ENCODE measurements at places on chromosomes 1 and 21. TPM values are rescaled to one million over a fixed set of nuclear protein-coding genes. Genes with fewer than 3 reads are reported as not detected.

GRCh38 chr1:156776942-156777341 is 9.6 kb downstream of the PRCC start:
- peak; percentile 15 for DNase-seq

Gene RNF223
- total RNA-seq: 19.5 TPM

Gene OVAAL
- total RNA-seq: not detected

GRCh38 chr1:220219865-220220698 is 52.2 kb downstream of the RAB3GAP2 start:
- no peak for DNase-seq

Gene NEK2
- total RNA-seq: 1.5 TPM

- no peak for DNase-seq
Observed at GRCh38 chr1:193884848-193885558, 698.6 kb upstream of the B3GALT2 start.

DNA sequence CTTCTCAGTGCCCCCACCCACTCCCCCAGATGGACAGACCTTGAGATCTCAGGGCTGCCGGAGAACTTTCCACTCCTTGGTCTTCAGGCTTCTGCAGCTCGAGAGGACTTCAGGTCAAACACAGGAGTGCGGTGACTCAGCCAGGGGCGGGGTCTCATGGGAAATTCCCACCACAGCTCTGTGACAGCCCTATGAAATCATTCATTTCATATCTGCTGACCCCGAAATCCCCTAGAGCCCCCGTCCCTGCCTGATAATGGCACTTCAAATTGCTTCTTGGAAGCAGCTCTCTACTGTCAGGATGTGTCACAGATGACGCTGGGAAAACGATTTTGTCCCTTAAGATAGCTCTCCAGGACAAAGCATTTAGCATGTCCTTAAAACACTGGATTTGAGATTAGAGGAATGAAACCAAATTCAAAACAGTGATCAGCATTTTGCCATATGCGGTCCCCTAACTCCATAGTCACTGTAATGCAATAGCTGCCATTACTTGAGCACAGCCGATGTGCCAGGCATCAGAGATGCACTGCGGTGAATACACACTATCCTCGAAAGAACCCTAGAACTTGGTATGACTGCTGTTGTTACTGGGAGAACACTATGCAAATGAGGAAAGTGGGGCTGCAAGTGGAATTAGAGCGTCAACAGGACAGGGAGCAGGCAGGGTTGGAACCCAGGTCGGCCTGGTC is at the start of gene TNFRSF9:
TNFRSF9 (minus strand) TSS at position 95 of the 692 bp plus-strand sequence. CDS start 845 bp downstream, outside the sequence.
- DNase-seq: no peak

GRCh38 chr21:44442266-44443125 is 12.8 kb upstream of the LRRC3 start:
- DNase-seq: peak; percentile 74

GRCh38 chr1:33092438-33092837 is 11.5 kb downstream of the AZIN2 start:
- DNase-seq: no peak

Gene SLC22A15
- 11.5 TPM for total RNA-seq

Gene OR6N1
- not detected for total RNA-seq

- no peak for DNase-seq
Observed at GRCh38 chr1:53187401-53187800, 9.2 kb upstream of the CPT2 start.

- DNase-seq: no peak
Observed at GRCh38 chr1:206709322-206709721, 24.6 kb downstream of the MAPKAPK2 start.

- DNase-seq: no peak
Observed at GRCh38 chr1:21100481-21100921, 76.2 kb downstream of the EIF4G3 start.

Gene GOLT1A
- not detected for total RNA-seq

GRCh38 chr21:45154511-45155508 is 80.4 kb downstream of the ADARB1 start:
- DNase-seq: peak; percentile 11

DNA sequence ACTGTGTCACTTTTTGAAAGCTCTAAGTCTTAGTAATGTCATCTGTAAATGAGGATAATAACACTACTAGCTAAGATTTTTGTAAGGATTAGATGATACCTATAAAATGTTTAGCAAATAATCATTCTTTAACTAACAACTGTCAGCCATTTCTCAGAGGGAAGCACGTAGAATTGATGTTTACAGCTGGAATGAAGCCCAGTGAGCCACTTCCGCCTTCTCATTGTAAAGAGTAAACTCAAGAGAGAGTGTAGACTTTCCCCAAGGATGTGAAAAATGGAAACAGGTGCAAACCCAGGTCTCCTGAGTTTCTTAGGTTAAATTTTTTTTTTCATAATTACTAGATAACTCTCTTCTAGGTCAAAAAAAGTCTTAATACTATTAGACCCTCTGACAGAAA is 4.9 kb downstream of the GREM2 start:
- DNase-seq: no peak

Gene SPATA6
- total RNA-seq: 8.1 TPM

Gene ELOVL1
- total RNA-seq: 592 TPM

- no peak for DNase-seq
Observed at GRCh38 chr1:172999349-172999748, 51.4 kb downstream of the TNFSF18 start.

- no peak for DNase-seq
Observed at GRCh38 chr21:35163411-35163810, 114.3 kb upstream of the RUNX1 start.

Gene RGS5
- 16.0 TPM for total RNA-seq

DNA sequence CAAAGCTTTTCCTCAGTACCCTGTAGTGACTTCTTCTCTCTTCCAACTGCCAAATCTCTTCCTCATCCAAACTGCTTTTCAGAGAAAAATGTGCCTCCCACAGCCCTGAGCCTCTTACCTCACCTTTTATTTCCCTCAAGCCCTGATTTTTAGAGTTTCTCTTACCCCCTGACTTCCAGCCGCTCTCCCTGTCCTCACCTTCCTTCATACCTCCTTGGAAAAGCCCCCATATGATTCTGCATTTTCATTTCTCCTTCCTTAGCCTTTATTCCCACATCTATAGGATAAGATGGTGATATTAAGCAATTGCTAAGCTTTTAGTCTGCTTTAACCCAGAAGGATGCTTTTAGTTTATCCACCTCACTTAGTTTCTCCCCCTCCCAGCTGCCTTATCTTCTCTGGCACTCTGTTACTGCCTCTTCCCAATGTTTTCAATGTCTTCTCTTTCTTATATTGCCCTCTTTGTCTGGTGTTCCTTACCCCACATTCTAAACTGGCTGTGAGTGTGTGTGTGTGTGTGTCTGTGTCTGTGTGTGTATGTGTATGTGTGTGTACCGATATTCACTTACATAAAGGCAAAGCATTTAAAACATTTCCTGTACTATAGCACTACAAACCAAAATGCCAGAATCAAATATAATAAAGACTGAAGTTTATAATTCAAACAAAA is at the start of gene CD1B:
CD1B (minus strand) TSS at position 51 of the 670 bp plus-strand sequence. CDS start 108 bp downstream, outside the sequence.
- DNase-seq: no peak

Gene TFF3
- total RNA-seq: 16.8 TPM

Gene LCE1D
- total RNA-seq: 502 TPM

Measured in lower leg skin (tissue), 4 donors.